Endothelial cell of coronary artery (primary cell): ENCODE measurements at places on chromosomes 16 and 17. TPM values are rescaled to one million over a fixed set of nuclear protein-coding genes. Genes with fewer than 3 reads are reported as not detected.

The FA2H gene
- not detected in 2 replicates for total RNA-seq

The SPECC1 gene
- total RNA-seq, result 3.5 and 5.4 TPM in 2 replicates

The ANKS4B gene
- not detected in 2 replicates for total RNA-seq

The WNK4 gene
- 0.63 and 8.1 TPM in 2 replicates for total RNA-seq

The MT1F gene
- 0.99 and 1.0 TPM in 2 replicates for total RNA-seq

The TBC1D3C gene
- 0.38 TPM in 1 of 2 replicates, not detected in the other for total RNA-seq
